Umbilical cord (tissue), 2 donors: ENCODE measurements at places on chromosomes 7 and 10. TPM values are rescaled to one million over a fixed set of nuclear protein-coding genes. Genes with fewer than 3 reads are reported as not detected.

The CRPPA gene
- 12.3 TPM for total RNA-seq

The ZNF804B gene
- 7.7 TPM for total RNA-seq

The HOXA6 gene
- total RNA-seq: not detected

GRCh38 chr7:949021-949934, 5.2 kb downstream of the ADAP1 start:
- DNase-seq: no peak

DNA sequence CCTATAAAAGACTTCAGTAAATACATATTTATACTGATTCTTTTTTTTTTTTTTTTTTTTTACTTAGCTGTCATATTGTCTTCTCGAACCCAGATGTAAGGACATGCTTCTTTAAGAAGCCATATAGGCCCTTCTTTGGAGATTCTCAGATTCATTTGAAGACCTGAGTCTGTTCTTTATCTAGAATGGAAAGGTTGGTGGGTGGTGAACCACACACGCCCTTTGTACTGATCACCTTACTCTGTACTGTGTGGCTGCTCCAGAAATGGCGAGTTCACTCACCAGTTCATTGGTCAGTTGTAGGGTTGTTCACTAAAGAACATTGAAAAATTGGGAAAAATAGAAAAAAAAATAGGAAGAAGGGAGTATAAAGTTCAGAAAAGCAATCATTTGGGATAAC, 32.5 kb downstream of the LANCL2 start:
- DNase-seq: no peak

- DNase-seq: no peak
Measured at GRCh38 chr7:92313055-92313454, 67.3 kb downstream of the ANKIB1 start.

GRCh38 chr10:50437248-50437647, 185.9 kb upstream of the ASAH2 start:
- DNase-seq: no peak

DNA sequence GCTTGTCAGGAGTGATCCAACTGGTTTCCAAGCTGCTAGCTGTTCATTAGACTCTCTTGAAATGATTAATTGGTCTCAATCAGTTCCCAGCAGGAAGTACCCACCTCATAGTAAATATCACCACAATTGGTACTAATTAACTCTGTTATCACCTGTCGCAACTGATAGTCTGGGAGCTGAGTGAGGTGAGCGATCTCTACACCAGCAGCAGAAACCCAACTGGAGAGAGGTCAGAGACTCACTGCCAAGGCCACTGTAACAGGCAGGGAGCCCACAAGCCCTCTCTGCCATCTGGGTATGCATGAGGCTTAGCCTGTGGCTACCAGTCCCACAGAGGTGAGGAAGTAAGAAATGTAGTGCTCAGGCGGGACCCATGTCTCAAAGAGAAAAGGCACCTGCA, 245.5 kb downstream of the DYNC1I1 start:
- DNase-seq: no peak

GRCh38 chr10:2205406-2205805, 468.1 kb upstream of the ADARB2 start:
- no peak for DNase-seq

- DNase-seq: no peak
Measured at GRCh38 chr7:98205162-98205845, 5.9 kb upstream of the BHLHA15 start.

GRCh38 chr7:54955696-54956420, 63.0 kb upstream of the EGFR start:
- DNase-seq: no peak

DNA sequence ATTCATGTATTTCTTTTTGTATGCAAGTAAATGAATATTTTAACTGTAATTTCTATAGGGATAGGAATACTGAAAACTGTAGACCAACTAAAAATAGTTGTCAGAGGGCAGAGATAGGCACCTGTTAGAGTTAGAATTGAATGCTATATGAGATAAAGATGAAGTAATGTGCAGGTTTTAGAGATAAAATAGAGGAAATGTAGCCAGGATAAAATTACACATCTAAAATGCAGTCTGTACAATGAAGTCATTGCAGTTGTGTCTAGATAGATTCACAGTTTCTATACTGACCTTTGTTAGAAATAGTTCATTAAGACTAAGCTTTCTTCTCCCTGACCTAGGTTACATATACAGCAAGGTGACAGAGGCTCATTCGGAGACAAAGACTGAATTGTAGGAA, 46.2 kb downstream of the SMNDC1 start:
- no peak for DNase-seq
